ENCODE measurements at places on chromosomes 4 and X. TPM values are rescaled to one million over a fixed set of nuclear protein-coding genes. Genes with fewer than 3 reads are reported as not detected.

GRCh38 chr4:139528377-139529005 is 27.5 kb downstream of the SETD7 start:
- DNase-seq = no peak

Gene PABPC1L2B
- total RNA-seq = not detected

Gene HEPH
- total RNA-seq = 0.29 TPM

Gene AIFM1
- 77.5 TPM for total RNA-seq

- DNase-seq = no peak
Measured at GRCh38 chrX:87167841-87168240, 349.8 kb upstream of the KLHL4 start.

Gene UPF3B
- total RNA-seq = 4.5 TPM

DNA sequence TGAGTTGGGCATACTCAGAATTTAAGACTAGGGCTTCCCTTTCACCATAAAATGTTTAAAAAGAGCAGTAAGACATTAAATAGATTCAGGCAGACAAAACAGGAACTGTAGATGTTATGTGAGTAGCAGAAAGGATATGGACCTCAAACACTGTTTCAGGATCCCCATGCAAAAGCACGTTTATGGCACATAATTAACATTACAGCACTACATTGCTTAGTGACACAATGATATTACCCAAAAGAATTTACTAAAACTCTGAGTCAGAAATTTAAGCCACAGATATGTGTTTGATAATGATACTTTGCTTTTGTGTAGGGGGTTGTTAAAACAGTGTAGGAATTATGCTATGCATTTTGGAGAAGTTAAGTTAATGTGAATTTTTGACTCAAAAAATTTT is 266.3 kb downstream of the PDGFC start:
- DNase-seq = no peak

DNA sequence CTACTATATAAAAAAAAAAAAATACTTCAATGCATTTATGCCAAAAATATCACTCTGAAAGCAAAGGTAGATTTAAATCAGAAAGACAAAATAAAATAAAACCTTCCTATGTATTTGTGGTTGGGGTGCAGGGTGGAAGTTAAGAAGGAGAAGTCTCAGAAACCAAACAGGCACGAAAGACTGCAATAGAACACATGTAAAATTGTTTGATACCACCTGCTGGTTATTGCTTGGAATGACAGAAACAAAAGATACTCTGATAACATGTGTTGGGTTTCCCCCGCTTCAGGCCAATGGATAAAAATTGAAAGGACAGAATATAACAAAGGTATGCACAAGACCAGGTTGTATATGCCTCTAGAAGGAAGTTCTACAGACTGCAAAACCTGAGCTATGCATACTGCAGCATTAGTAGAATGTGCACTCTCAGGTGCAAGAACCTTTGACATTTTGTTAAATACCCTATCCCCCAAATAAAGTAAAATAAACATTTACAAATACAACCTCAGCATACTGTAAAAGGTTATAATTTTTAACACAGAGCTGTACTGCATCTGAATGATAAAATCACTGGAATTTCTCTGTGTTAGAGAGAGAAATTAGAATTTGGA is 118.8 kb downstream of the GABRA2 start:
- peak; percentile 64 for DNase-seq

DNA sequence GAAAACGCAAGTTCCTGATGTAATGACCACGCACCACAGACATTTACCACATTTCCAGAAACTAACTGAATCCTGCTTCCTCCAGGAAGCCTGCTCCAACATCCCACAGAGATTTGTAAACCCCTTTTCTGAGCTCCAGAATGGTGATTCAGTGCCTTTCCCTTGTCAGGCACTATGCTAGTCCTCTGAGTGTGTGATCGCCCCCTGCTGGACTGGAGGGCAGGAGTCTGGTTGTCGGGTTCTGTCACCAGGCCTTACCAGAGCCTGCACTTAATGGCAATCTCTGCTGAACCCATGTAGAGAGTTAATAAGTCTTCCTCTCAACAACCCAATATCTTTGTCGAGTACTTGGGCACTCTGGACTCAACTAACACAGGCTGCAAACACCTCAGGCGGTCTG is 14.5 kb upstream of the KDM5C start:
- peak; percentile 23 for DNase-seq
